ENCODE measurements at places on chromosomes 5 and 9. TPM values are rescaled to one million over a fixed set of nuclear protein-coding genes. Genes with fewer than 3 reads are reported as not detected.

Gene LCN9
- not detected for total RNA-seq

Gene TMEM252
- not detected for total RNA-seq

Gene IFNA21
- not detected for total RNA-seq

Gene FSTL4
- total RNA-seq: 0.32 TPM

Gene DMRT2
- total RNA-seq: not detected

Gene C9
- not detected for total RNA-seq

Gene PAIP1
- 41.9 TPM for total RNA-seq

Gene GRAMD2B
- total RNA-seq: 11.8 TPM

Gene TSLP
- total RNA-seq: 0.95 TPM

Gene ORM2
- 0.57 TPM for total RNA-seq

Gene GRK6
- total RNA-seq: 157 TPM

Gene DAB2
- 135 TPM for total RNA-seq

Gene ABITRAM
- total RNA-seq: 8.6 TPM

Gene LCN12
- 36.5 TPM for total RNA-seq
